ENCODE measurements at places on chromosomes 2 and 18.

- DNase-seq = no peak
Observed at GRCh38 chr2:178913049-178913441, 105.8 kb upstream of the TTN start.

DNA sequence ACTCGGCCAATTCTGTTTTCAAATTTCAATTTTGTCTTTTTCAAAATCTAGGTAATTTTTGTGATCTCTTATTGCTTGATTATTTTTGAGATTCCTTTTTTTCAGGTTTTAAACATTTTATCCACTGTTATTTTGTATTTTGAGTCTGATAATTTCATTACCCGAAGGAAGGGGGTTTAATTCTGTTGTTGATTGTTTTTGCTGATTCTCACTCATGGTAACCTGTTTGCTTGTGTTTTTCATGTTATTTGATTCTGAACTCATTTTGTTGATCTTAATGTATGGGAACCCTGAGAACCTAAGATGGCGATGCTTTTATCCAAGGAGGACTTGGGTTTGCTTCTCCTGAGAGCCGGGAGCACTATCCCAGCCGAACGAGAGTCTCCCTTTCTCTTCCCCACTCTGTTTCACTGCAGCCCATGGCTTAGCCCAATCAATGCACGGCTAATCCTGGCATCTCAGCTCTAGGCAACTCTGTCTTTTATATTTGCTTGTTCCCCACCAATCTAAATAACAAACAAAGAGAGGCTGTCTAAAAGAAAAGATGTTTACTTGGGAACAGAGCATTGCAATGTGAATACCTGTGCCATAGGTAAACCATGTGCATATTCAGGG is 73.2 kb upstream of the ZCCHC2 start:
- DNase-seq = no peak

- no peak for DNase-seq
Observed at GRCh38 chr2:164696634-164697033, 75.4 kb upstream of the GRB14 start.

- no peak for DNase-seq
Observed at GRCh38 chr2:64455545-64455944, 1.6 kb downstream of the LGALSL start.

- DNase-seq = no peak
Observed at GRCh38 chr2:238489896-238490295, 63.2 kb downstream of the ASB1 start.

DNA sequence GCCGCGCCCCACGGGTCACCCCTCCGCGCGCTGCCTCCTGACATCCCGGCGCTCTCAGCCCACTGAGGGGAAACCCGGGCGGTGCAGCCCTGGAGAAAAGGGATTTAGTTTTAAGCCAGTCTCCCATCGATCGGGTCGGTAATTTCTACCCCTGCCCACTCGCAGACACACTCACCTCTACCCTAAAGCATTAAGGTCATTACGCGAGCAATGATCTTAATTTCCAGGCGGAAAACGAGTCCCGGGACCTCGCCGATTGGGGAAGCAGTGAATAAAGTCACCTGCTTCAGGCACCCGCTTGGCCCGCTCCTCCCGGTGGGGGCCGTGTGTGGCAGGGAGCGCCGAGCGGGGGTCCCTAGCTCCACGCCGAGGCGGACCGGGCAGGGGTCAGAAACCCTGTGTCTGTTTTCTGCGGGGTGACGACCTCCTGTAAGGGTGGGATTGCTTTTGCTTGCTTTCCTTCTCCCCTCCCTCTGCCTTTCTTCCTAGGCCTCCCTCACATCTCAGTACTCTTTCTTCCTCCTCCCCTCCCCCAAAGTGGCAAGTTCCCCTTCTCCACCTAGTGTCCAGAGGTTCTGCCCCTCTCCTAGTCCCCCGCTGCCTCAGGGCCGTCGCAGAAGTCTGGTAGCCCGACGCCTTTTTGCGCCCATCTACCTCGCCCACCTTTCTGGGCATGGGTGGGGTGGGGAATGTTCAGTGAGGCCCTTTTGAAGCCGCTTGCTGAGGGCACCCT is 142.6 kb downstream of the MEIS1 start:
- DNase-seq = no peak

GRCh38 chr2:97704989-97705388 is 8.4 kb upstream of the ZAP70 start:
- DNase-seq = no peak

DNA sequence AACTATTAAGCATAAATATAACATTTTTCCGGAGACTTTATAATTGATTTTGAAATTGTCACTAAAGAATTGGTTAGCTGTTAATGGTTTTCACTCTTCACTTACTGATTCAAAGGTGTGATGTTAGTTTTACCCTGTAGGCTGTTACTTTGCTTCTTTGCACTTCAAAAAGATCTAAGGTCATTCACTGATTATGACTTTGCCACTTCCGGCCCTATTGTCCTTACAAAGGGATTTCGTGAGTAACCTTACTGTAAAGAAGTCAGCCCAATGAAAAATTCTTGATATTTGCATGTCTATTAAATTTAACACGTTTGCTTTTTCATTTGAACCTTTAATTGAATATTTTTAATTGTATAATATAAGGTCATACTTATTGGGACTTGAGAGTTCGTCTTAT is 61.4 kb downstream of the GREB1L start:
- DNase-seq = no peak

DNA sequence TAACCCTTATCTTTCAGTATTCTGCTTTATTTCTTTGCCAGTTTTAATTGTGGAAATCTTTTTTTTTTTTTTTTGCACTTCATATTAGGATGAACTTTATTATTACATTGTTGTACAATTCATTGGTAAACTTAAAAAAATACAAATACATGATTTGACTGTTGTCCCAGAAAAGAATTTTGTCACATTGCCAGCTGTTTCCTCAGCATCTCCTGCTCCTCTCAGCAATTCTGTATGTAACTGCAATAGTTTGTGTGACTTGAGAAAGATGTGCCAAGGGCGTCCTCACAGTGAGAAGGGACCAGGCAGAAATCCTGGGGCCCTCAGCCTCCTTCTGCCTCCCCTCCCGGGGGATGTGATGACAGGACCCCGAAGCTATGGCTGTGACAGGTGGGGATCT is 254.4 kb downstream of the NBAS start:
- DNase-seq = peak; percentile 68

- peak; percentile 39 for DNase-seq
Observed at GRCh38 chr18:75204269-75204731, 4.6 kb downstream of the PTGR3 start.

DNA sequence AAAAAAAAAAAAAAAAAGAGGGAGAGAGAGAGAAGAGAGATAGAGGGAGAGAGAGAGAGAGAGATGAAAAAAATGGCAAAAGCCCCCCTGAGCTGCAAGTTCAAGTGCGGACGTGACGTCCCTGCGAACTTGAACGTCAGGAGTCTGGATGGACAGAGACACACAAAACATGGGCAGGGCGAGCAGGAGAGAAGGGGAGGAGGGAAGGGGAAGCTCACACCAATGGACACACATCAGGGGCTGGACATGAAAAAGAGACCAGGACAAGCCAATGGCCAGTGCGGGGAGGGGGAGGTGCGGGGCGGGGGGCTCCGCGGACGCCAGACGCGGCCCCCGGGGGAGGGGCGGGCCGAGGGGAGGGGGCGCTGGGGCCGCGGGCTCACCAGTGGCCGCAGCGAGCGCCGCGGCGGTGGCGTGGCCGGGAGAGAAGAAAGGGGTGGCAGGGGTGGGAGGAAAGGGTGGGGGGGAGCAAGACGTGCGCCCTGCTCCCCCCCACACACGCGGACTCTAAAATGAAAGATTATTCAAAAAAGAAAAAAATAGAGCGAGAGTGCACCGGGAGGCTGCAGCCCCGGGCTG is at the start of gene BCL11A:
Gene BCL11A, minus strand, starts transcription at position 160 of the 579 bp plus-strand sequence. CDS start 384 bp downstream, outside the sequence.
- DNase-seq = peak; percentile 14

DNA sequence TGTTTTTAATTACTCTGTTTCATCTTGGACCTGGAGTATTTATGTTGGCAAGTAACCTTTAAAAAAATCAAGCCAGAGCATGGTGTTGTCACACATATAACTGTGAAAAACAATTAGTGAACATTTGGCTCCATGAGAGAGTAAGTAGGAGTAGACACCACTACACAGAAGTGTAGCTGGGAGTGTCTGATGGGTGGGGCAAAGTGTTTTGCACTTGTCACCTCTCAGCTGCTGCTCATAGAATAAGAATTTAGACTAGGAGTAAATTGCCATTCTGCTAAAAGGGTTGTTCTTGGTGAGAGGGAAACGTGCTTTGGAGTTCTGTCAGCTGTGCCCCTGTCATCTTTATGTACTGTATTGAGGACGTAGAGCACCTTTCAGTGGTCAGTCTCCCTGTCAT is 114.5 kb downstream of the TTC27 start:
- DNase-seq = no peak

GRCh38 chr18:10410472-10411308 is 43.7 kb upstream of the APCDD1 start:
- DNase-seq = no peak

- DNase-seq = no peak
Observed at GRCh38 chr2:236501026-236501425, 68.6 kb upstream of the ACKR3 start.

DNA sequence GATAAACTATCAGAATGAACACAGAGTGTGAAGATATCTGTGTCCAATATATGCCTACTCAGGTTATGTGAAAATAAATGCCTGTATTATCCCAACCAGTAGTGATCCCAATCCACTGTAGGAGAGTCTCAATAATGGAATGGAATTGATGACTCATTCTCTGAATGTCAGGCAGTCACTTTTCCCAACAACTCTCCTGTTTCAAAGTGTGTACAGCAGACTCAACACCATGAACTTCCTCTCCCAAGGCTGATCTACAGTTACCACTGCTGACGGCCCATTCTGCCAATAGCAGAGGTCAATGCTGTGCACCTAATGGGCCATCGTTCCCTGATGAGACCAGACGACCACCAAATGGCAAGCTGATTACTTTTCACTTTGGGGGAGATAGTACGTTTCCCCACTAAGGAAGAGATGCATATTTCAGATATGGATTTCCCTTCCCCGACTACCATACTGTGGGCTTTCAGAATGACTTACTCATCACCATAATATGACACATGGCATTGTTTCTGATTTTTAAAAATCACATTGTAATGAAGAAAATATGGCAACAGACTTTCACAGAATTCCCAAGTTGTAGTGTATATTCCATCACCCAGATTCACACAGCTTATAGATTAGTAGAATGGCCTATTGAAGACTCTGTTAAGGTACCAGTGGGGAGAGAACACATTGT is 601.7 kb upstream of the VRK2 start:
- no peak for DNase-seq

GRCh38 chr18:26502823-26503222 is 45.5 kb downstream of the KCTD1 start:
- DNase-seq = no peak

- DNase-seq = no peak
Observed at GRCh38 chr2:135820003-135820618, 16.9 kb downstream of the LCT start.

- DNase-seq = no peak
Observed at GRCh38 chr18:61706276-61706915, 186.4 kb downstream of the RNF152 start.

GRCh38 chr2:27527182-27527581 is 30.5 kb downstream of the GCKR start:
- DNase-seq = no peak

DNA sequence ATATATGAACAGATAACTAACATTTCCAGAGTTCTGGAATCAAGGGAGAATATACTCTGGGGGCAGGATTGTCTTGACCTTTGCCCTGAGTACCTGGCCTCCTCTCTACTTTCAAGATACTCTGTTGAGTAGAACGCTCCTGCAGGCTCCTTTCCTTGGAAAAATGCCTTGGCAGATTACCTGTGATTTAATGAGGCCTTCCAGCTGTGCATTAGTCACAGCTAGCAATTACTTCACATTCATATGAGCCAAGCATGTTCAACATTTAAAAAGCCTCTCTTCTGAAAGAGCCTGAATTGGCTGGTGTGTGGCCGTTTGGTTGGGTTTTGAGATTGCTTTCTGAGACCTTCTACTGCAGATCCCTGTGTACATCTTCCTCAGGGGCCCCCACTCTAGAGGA is 142.2 kb downstream of the PLCL1 start:
- DNase-seq = no peak

DNA sequence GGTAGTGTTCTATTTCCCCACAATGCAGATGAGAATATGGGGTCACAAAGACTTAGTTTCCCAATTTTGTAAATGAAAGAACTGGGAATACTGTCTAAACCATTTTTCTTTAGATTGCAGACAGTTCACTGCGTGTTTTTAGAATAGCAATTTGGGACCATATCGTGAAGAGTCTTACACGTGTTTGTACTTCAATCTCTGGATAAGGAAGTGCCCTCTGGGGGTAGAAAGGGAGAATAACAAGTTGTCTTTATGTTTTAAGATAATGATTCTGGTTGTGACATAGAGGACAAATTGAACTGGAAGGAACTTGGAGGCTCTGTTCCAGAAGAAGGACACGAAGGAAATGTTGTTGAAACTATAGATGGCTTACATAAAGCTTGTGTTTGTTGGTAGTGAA is 457.7 kb downstream of the CBLN2 start:
- peak; percentile 27 for DNase-seq

Measured in fibroblast of gingiva (primary cell).